Tongue (tissue), 3 donors: ENCODE measurements at places on chromosomes 11 and 22. TPM values are rescaled to one million over a fixed set of nuclear protein-coding genes. Genes with fewer than 3 reads are reported as not detected.
A peak's percentile ranks its signal among the peaks of the same experiment; 100 is the strongest.

DNA sequence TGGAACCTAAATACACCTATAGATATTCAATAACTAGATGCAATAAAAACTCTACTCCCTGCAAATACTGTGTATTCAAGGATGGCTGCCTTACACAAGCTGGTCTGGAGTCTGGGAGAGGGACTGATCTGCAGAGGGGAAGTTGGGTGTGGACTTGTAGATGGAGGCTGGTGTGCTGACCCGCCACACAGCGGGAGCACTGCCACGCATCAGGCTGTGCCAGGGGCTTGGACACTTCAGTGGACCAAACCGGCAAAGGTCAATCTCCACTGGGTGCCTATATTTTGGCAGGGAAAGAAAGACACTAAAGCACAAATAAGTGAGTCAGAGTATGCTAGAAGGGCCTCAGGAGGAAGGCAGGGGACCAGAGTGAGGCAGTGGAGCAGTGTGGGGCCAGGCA lies 2.1 kb upstream of the SHANK3 start:
- no peak for DNase-seq

Gene CHADL
- 5.9 TPM for total RNA-seq

- DNase-seq, result peak; percentile 51
Observed at GRCh38 chr11:66864924-66865697, 8.2 kb downstream of the LRFN4 start.

DNA sequence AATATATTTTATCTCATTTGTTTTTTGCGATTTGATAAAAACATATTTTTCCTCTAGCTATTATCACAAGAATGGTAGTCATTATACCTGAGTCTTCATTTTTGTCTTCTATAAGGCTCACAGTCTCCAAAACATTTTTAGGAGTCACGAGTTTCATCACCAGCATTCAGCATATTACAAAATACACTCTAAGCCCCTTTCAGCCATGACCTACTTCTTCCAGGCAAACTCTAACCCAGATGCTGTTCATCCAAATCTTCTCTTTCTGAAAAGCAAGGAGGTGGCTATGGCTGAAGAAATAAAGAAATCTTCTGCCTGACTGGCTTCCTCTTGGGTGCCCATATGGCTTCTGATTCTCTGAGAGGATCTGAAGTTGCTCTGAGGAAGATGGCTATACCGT lies 35.7 kb upstream of the USP47 start:
- no peak for DNase-seq

GRCh38 chr11:87589082-87589481 lies 551.3 kb downstream of the TMEM135 start:
- no peak for DNase-seq
